Common myeloid progenitor, CD34-positive (primary cell): ENCODE measurements at places on chromosomes 3 and 15.

DNA sequence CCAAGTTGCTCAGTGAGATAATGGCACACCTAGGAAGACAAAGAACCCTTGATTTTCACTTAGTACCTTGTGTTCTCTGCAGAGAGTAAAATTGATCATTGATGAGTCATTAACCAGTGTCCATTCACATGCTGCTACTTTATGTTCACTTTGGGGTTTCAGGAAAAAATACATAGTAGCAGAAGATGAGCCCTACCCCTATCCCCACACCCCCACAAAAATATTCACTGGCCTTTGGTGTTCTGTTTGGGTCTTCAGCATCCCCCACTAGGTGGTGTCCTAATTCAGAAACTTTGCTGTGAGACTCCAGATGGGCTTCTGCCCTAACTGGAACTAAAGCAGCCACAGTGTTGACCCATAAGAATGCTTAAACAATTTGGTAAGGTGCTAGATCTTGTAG is 178.8 kb downstream of the KLHL25 start:
- H3K4me1 ChIP-seq, result peaks cover 17% of the 10 kb centered on the region
- DNase-seq, result peak; percentile 68
- peak overlapping the region; percentile 60 for H3K27ac ChIP-seq
- H3K36me3 ChIP-seq, result no peaks in the 10 kb centered on the region

- no peaks in the 10 kb centered on the region for H3K27me3 ChIP-seq
- no peak overlapping the region for H3K4me3 ChIP-seq
- H3K27ac ChIP-seq, result no peak overlapping the region
- H3K36me3 ChIP-seq, result peaks cover 9% of the 10 kb centered on the region
- no peaks in the 10 kb centered on the region for H3K4me1 ChIP-seq
- DNase-seq, result no peak
These were observed 19.9 kb upstream of the TTBK2 start for GRCh38 chr15:42940527-42940926.

GRCh38 chr3:52146811-52147210 is 7.4 kb downstream of the POC1A start:
- peaks cover 11% of the 10 kb centered on the region for H3K36me3 ChIP-seq
- H3K4me3 ChIP-seq, result no peak overlapping the region
- H3K4me1 ChIP-seq, result peaks cover 4% of the 10 kb centered on the region
- H3K27me3 ChIP-seq, result no peaks in the 10 kb centered on the region

GRCh38 chr3:100702980-100703345 is 6.3 kb upstream of the TFG start:
- DNase-seq, result no peak
- no peaks in the 10 kb centered on the region for H3K4me1 ChIP-seq
- no peak overlapping the region for H3K27ac ChIP-seq
- H3K36me3 ChIP-seq, result no peaks in the 10 kb centered on the region
- no peak overlapping the region for H3K4me3 ChIP-seq
- H3K27me3 ChIP-seq, result no peaks in the 10 kb centered on the region

DNA sequence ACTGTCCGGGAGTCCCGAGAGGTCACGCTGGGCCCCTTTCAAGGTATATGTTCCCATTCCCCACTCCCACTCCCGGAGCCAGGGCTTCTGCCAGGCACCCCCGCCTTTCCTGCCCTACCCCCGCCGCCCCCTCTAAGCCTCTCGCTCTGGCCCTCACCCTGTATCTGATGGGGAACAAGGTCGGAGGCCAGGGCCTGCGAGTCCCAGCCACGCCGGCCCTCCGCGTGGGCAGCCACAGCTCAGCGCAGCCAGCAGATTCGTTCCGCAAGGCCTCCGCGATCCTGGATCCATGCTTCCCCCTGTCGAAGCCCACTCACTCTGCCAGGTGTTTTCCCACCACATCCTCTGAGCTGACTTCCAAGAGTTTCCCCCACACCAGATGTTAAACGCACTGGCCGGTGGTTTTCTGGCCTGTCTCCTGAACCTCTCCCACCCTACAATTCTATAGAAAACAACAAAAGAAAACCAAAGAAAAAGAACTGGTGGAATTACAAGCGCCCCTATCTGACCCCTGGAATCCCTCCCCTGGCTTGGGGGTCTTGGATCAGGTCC is 303.7 kb downstream of the NTRK3 start:
- H3K27me3 ChIP-seq, result no peaks in the 10 kb centered on the region
- H3K27ac ChIP-seq, result no peak overlapping the region
- H3K4me1 ChIP-seq, result no peaks in the 10 kb centered on the region
- no peaks in the 10 kb centered on the region for H3K36me3 ChIP-seq
